ENCODE measurements at places on chromosomes 5 and 9. TPM values are rescaled to one million over a fixed set of nuclear protein-coding genes. Genes with fewer than 3 reads are reported as not detected.

DNA sequence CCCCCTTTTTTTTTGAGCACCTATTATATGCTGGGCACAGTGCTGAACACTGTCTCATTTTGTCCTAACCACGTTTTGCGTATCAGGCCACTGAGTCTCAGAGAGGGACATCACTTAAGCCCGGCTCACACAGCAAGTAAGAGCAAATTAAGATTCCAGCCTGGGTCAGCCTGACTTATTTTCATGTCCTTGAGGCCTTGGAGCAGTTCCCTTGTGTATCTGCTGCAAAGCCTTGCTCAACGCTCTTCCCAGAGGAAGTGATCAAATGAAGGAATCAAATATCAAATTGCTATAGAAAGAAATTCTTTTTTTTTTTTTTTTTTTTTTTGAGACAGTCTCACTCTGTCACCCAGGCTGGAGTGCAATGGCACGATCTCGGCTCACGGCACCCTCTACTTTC lies 30.7 kb downstream of the ERGIC1 start:
- peaks cover 32% of the 10 kb centered on the region for H3K4me1 ChIP-seq
- no peak overlapping the region for H3K27ac ChIP-seq
- H3K36me3 ChIP-seq = peaks cover 23% of the 10 kb centered on the region
- no peak for DNase-seq

- H3K36me3 ChIP-seq = no peaks in the 10 kb centered on the region
- no peaks in the 10 kb centered on the region for H3K4me1 ChIP-seq
- no peak overlapping the region for H3K4me3 ChIP-seq
- peak; percentile 4 for DNase-seq
These were observed 91.5 kb downstream of the ADAMTS2 start for GRCh38 chr5:179253730-179254129.

PHF19 gene
- total RNA-seq = 50.2 TPM

FRMPD1 gene
- total RNA-seq = 0.07 TPM

- no peak overlapping the region for H3K27ac ChIP-seq
- H3K4me1 ChIP-seq = peaks cover 17% of the 10 kb centered on the region
- H3K27me3 ChIP-seq = peaks cover 2% of the 10 kb centered on the region
- no peaks in the 10 kb centered on the region for H3K36me3 ChIP-seq
- no peak overlapping the region for H3K4me3 ChIP-seq
These were observed 19.3 kb downstream of the NREP start for GRCh38 chr5:111737716-111738115.

DNA sequence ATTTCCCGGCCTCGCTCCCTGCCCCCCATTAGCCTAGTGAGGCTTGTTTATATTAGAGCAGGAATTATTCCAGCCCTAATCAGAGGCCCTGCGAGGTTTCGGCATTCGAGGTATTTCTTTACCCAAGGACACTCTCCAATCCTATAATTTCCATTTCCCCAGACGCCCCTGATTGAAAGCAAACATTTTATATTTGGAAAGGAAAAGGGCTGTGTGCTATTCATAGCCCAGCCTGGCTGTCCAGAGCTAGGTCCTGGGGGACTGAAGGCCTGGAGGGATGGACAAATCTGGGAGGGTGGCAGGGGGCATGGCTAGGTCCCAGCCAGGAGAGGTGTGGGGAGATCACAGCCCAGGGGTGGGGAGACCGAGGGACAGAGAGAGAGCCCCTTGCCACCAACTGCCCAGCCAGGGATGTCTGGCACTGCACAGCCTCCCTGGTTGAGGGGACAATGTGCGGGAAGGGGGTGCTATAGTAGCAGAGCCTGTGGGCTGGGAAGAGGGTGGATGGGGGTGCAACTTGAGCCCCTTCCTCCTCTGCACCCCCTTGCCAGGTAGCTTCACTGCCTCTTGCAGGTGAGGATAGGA lies 125.1 kb downstream of the BARX1 start:
- DNase-seq = no peak
- peaks cover 10% of the 10 kb centered on the region for H3K4me1 ChIP-seq
- H3K36me3 ChIP-seq = no peaks in the 10 kb centered on the region
- no peak overlapping the region for H3K27ac ChIP-seq
- no peak overlapping the region for H3K4me3 ChIP-seq

Measured in activated B cell treated with CpG ODN at 0.5 μM for 24 hours (primary cell).